ENCODE measurements at places on chromosomes 2 and 18.

DNA sequence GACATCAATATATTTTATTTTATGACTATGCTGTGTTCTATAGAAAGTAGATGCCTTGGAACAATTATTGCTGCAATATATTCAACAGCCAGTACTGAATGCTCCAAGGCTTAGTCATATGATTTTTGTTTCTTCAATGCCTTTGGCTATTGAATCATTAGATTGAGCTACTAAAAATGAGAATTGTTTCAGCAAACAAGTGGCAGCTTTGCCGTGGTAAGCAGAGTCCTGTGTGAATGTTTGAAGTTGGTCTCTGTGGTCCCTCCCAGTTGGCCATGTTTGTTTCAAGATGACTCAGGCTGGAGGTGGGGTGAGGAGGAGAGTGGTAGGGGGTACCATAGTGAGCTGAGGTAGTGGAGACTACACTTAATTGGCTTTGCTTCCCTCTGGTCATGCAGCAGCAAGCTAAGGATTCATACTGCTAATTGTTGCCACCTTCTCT, 198.6 kb upstream of the EPAS1 start:
- peak; percentile 95 for DNase-seq

- DNase-seq: no peak
Measured at GRCh38 chr2:145374165-145374564, 854.2 kb upstream of the ZEB2 start.

GRCh38 chr2:62306751-62307468, 111.0 kb downstream of the B3GNT2 start:
- peak; percentile 75 for DNase-seq

DNA sequence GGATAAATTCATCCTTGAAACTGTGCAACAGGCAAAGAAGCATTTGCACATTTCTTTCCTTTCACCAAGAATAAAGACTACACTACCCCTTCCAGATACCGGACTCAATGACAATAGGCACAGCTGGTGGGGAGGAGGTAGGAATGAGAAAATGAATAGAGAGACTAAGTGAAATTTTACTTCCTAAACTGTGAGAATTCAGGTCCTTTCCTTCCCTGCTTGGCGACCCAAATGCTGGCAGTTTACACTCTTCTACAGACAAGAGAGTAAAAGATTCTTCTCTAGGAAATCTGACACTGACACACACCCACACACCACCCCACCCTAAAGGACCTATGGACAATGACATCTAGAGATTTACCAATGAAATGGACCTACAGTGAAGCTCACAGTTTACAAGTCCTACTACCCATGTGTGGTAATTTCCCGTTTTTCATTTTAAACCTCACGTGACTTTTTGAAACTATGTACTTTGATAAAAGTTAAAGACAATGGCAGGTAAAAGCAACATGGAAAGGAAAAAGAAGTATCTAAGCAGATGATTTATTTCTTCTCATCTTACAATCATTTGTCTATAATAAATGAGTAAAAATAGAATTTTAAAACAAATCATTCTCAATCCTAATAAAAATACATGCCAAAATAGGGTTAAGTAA, 27.9 kb downstream of the REV1 start:
- no peak for DNase-seq

DNA sequence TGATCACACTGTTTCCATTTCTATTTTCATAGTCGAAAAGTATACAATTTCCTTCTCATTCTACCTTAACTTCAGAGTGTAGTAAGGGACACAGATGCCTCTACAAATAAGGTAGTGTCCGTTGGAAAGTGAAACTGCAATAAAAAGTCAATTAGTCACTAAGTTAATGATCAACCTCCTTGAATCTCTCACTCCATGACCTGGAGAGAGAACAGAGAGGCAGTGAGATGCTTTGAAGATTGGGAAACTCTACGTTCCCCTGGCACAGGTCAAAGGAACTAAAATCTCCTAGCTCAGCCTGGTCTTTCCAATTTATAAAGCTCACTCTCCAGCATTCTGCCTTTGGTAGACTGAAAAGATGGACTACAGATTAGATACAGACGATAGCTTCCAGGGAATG, 153.8 kb upstream of the ACAA2 start:
- no peak for DNase-seq

GRCh38 chr2:74448771-74449170, 6.1 kb upstream of the INO80B start:
- no peak for DNase-seq

GRCh38 chr2:27856956-27857355, 33.2 kb downstream of the RBKS start:
- DNase-seq: no peak

DNA sequence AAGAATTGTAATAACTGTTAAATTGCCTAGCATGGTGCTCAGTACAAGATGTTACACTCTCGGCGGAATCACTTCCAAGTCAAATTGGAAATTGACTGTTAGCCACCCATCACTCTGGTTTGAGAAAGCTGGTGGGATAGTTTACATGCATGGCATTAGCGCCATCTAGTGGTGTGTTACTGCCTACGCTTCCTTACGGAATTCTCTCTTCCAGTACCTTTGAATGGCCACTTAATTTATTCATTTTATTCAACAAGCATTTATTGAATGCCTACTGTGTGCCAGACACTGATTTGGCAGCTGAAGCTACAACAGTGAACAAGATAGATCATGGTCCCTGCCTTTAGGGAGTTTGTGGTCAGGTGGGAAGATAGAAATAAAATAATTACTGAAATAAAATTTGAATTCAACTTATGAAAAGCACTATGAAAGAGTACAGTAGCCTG, 171.2 kb downstream of the TMEM247 start:
- DNase-seq: peak; percentile 61

- no peak for DNase-seq
Measured at GRCh38 chr2:62570861-62571698, 65.1 kb upstream of the TMEM17 start.

DNA sequence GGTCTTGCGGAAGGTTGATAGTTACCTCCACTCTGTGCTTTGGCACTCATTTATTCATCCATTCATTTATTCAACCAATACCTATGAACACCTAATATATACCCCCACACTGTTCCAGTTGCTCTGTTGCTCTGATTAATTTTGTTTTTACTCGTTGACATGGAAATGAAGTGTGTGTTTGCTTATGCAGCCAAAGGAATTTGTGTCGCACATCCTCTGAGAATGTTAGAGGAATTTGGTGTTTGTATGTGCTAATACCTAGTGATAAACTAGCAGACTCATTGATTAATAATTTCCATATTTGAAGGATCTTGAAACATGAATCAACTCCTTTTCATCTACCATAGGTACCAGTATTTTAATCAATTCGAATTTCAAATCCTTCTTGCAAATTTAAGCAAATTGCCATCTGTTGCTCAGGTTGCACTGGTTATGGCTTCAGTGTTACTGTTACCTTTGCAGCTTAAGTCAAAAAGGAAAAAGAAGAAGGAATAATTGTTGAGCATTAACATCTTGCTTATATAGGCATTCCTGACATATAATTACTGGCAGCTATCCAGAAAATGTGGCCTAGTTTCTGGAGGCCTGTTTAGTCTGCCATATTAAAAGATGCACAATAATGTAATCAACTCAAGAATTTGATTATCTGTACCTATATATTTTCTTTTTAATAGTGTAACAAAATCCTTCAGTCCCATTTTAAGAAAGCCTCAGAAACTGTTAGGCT, 25.7 kb upstream of the CRIM1 start:
- DNase-seq: peak; percentile 53

DNA sequence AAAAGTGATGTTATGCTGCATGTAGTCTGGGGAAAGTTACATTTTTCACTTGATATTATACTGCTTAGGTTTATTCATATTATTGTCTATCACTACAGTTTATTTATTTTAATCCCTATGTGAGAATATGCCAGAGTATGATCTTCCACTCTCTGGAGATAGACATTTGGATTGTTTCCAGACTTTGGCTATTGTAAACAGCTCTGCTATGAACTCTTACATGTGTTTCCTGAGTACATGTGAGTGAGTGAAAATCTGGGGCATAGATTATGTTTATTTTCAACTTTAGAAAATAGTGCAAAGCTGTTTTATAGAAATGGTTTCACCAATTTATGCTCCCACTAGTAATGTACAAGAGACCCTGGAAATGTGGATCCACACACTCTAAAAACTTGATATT, 49.0 kb upstream of the EPAS1 start:
- DNase-seq: no peak

DNA sequence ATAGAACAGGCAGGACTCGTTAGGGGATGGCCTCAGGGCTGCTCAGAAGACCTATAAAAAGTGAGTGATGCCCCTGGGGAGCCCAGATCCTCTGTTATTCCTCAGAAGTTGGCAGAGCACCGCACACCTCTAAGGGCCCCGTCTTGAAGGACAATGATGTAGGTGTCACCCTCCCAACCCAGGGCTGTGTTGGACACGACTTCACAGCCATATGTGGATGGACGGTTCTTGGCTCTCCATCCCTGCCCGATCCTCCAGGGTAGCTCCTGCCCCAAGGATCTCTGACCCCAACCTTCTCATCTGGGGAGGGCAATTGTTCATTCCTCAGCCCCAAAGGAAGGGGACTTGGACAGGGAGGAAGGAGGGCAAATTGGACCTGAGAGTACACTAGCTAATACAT, 246.1 kb downstream of the DYSF start:
- DNase-seq: no peak

- DNase-seq: no peak
Measured at GRCh38 chr18:78295262-78295661, 684.4 kb upstream of the SALL3 start.

- peak; percentile 2 for DNase-seq
Measured at GRCh38 chr18:35171315-35171987, 69.4 kb upstream of the ZNF397 start.

DNA sequence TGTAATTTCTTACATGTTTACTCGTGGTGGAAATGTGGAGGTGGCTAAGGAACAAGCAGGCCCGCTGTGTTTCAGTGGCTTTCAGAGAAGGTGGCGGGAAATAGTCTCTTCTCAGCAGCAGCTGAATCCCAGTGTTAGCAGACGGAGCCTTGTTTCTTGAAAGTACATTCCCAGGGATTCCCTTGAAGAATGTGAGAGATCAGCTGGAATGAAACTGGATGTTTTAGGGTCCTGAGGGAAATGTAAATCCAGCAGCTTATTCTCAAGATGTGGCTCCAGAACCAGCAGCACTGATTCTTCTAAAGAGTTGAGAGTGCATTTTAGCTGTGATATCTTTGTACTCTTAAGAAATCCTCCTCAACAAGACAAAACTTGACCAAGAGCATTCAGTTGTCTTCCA, 59.1 kb downstream of the CDC42EP3 start:
- no peak for DNase-seq

DNA sequence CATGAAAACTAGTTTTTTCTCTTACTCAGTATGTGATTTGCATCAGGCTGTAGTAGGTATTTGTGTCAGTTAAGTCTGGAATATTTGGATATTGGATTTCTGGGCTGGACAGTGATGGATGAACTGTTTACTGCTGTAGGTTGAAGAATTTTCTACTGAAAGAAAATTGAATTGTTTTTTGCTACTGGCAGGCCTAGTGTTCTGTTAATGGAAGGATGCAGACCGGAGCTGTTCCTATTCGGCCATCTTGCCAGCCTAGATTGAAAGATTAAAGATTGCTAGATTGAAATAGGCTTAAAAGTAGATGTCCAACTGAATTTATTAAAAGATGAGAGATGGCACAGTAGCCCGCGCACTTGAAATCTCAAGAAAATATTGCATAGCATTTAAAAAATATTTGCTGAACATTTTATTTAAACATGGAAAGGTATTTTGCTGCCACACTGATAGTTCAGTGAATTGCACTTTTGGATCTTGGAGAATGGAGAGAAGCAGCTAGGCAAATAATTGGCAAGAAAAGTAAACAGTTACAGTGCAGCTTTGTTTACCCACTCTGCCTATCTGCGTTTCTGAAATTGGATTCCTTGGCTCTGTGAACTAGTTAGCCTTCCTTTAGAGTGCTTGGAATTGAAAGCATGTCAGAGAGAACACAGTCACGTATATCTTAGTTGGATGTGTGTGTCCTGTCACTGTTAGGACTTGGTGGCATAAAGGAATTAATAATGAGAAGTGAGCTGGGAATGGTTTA, 54.1 kb downstream of the EPB41L5 start:
- DNase-seq: no peak

DNA sequence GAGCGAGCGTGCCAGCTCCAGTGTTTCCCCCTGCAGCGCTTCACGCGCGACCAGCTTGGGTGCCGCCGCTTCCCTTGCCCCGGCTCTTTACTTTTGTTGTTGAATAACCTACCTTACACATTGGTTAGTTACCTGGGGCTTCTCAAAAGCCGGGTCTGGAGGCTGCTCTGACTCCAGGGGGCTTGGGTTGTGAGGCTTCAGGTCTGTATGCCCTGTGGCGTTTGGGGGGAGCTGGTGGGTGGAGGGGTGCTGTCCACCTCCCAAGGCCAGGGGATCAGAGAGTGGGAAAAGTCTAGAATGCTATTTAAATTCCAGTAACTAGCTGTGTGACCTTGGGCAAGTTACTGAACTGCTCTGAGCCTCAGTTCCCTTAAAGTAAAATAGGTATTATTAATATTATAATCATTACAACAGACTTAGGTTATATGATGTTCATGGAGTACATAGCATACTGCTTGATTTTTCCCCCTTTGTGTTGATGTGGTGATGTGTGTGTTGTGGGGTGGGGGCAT, 770 bp downstream of the LYPD6B start:
- no peak for DNase-seq

- DNase-seq: peak; percentile 48
Measured at GRCh38 chr18:58998401-58999203, 133.9 kb downstream of the ZNF532 start.

DNA sequence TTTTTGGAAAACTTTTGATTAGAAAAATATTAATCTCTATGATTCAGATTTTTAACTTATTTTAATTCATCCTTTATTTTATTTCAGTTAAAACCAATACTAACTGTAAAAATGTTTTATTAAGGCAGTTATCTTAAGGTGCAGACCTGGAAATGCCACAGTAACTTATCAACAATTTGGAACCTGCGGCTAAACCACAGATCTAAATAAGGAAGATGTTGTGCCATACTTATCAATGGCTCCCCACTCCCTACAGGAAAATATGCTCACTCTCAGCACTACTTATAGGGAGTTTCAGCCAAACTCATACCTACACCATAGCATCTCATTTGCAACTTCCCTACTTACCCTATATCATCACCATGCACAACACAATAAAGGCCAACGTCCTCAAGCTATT, 226.9 kb upstream of the KYNU start:
- no peak for DNase-seq

- no peak for DNase-seq
Measured at GRCh38 chr2:215772634-215773563, 240.5 kb downstream of the MREG start.

- DNase-seq: peak; percentile 31
Measured at GRCh38 chr2:20487392-20488174, 40.7 kb downstream of the RHOB start.

- DNase-seq: peak; percentile 17
Measured at GRCh38 chr2:12176623-12177454, 430.4 kb downstream of the LPIN1 start.

GRCh38 chr2:61662990-61663389, 124.8 kb upstream of the XPO1 start:
- DNase-seq: no peak

- DNase-seq: peak; percentile 15
Measured at GRCh38 chr2:166384774-166385173, 9.0 kb upstream of the SCN9A start.
